ENCODE measurements at places on chromosomes 5 and 9. TPM values are rescaled to one million over a fixed set of nuclear protein-coding genes. Genes with fewer than 3 reads are reported as not detected.

- no peak for DNase-seq
Observed at GRCh38 chr5:76351577-76351976, 51.5 kb upstream of the IQGAP2 start.

DNA sequence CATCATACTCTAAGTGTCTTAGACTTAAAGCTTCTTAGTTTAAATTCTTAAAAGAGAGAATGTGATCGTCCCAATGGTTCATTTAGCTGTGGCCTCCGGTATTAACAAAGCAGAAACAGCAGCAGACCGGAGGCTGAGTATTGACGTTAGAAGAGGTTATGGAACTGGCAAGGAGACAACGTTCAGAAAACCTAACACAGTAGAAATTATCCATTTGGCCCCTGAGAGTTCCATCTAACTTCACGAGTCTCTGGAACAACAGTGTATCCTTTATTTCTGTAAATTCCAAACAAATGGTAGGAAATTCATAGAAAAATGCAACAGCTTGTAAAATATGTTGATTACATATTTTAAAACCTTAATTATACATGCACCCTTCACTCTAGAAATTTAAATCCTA, 107.3 kb upstream of the PTGER4 start:
- DNase-seq, result no peak

DNA sequence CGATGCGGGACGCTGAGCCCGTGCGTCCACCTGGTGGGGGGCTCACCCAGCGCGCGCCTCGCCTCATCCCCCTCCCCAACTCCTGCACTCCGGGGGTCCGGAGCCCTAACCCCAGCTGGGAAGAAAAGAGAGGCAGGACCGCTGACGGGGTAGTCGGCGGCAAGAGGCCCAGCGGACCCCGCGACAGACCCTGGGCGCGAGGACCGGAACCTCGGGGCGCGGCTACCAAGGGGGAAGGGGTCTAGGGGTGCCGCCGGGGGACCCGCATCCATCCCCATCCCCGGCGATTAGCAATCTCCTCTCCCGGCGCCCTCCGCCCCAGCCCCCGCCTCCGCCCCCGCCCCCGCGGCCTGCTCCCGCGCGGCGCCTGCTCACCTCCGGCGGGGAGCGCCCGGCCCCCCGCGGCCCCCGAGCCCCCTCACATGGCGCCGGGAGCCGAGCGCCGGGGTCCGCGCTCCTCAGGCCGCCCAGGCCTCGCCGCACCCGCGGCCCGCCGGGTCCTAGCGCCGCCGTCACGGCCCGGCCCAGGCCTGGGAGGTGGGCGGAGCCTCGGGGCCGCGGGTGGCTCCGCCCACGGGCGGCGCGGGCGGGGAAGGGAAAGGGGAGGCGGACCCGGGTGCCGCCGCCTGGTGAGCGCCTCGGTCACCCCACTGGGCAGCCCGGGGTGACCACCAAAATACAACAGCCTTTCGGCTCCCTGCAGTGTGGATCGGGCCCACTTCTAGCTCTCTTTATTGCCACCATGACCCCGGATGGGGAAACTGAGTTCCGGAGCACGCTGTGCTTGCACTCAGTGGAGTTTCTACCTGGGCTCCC, at the start of gene ST6GALNAC6:
TSS of gene ST6GALNAC6 (minus strand) at position 476 of the 816 bp plus-strand sequence. CDS start 1,622 bp downstream, outside the sequence.
- peak; percentile 93 for DNase-seq

GRCh38 chr5:123125962-123126732, 37.1 kb downstream of the PRDM6 start:
- DNase-seq, result no peak

DNA sequence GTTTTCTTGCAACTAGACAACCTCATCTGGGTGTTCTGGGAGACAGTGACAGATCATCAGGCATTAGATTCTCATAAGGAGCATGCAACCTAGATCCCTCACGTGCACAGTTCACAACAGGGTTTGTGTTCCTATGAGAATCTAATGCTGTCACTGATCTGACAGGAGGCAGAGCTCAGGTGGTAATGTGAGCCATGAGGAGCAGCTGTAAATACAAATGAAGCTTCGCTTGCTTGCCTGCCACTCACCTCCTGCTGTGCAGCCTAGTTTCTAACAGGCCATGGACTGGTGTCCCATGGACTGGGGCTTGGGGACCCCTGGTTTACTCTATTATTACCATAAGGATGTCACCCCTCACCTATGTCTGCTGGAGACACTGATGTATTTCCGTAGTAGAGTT, 166.8 kb downstream of the PSAT1 start:
- DNase-seq, result no peak

- no peak for DNase-seq
Observed at GRCh38 chr5:58153255-58153654, 306.6 kb downstream of the PLK2 start.

DNA sequence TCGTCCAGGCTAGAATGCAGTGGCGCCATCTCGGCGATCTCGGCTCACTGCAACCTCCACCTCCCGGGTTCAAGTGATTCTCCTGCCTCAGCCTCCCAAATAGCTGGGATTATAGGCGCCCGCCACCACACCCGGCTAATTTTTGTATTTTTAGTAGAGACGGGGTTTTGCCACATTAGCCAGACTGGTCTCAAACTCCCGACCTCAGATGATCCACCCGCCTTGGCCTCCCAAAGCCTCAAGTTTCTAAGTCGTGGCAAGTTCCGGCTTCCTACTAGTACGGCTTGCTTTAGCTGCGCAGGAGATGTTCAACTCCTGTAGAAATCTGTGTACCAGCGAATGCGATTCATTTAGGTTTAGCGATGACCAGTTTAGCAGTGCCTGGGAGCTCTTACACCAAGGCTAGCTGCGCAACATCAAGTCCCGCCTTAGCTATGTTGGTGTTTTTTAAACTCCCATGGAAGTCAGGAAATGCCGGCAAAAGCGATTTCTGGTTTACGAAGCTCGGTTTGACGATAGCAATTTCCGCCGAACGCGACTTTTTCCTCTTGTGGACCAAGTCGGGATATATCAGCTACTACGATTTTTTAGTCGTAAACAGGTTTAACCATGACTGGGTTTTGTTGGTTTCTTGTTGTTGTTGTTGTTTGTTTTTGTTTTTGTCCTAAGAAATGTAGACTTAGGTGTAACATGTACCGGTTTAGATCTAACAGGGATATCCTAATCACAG, 46.4 kb downstream of the ANXA2R start:
- peak; percentile 53 for DNase-seq

GRCh38 chr5:32848120-32848519, 137.0 kb downstream of the NPR3 start:
- no peak for DNase-seq

DNA sequence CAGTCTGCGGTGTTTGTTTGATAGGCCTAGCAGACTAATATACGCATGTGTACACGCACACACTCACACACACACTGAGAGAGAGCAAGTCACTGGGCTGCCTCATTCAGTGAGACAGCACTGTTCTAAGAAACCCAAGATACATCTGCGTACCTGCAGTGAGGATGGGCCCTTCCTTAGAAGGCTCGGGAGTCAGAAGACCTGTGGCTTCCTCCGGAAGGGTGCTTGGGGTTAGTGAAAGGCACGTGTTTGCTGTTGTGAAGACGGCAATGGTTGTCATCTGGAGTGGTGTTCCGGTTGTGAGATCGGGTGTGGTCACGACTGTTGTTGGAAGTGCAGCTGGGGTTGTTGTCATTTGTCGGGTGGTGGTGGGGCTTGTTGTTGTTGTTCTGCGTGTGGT, 11.7 kb downstream of the TIMD4 start:
- no peak for DNase-seq

- DNase-seq, result no peak
Observed at GRCh38 chr9:15882328-15882727, 329.5 kb downstream of the CCDC171 start.

DNA sequence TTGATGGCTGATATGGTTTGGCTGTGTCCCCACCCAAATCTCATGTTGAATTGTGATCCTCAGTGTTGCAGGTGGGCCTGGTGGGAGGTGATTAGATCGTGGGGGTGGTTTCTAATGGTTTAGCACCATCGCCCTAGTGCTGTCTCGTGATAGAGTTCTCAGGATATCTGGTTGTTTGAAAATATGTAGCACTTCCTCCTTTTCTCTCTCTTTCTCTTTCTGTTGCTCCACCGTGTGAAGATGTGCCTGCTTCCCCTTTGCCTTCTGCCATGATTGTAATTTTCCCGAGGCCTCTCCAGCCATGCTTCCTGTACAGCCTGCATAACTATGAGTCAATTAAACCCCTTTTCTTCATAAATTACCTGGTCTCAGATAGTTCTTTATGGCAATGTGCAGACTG, 111.6 kb downstream of the SREK1 start:
- no peak for DNase-seq

DNA sequence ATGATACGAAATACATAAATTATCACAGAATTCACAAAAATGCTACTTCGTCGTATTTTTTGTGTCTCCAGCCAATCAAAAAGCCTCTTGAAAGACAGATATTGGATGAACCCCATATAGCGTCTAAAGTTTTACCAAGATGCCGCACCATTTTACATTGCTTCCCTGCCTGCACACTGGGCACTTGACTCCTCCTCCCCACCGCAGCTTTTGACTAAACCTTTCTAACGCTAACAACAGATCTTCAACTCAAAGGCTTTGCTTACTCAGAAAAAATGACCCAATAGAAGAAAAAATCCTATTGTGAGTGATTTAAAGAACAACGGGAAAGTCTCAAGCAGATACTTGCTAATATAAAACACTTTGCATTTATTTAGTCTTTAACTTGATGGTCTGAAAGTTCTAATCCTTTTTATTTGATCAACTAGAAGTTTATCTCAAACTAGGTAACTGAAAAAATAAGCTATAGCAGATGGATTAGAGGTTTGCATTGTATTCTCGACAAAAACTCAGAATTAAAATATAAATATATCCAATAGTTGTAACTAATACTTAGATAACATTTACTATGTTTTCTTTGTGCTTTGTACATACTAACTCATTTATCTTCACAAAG, 609.1 kb upstream of the DMAC1 start:
- DNase-seq, result no peak

- no peak for DNase-seq
Observed at GRCh38 chr9:34984049-34984448, 5.5 kb upstream of the DNAJB5 start.

- DNase-seq, result no peak
Observed at GRCh38 chr5:146944764-146945616, 66.4 kb upstream of the PPP2R2B start.

Gene CARTPT
- total RNA-seq, result not detected

Gene BASP1
- total RNA-seq, result 45.6 TPM

Gene PCDHGB1
- 3.5 TPM for total RNA-seq

Gene SLC12A7
- total RNA-seq, result 54.4 TPM

Gene NUTM2G
- not detected for total RNA-seq

Gene PRRT1B
- total RNA-seq, result not detected

Gene SLC6A18
- total RNA-seq, result not detected

Gene SNX18
- 110 TPM for total RNA-seq

Gene LAMC3
- 0.32 TPM for total RNA-seq

Measured in aorta (tissue), 5 donors.